NCI-H2029 (cell line): ENCODE measurements at places on chromosomes 13 and 19.

- no peak for DNase-seq
These were observed 156.1 kb downstream of the MTUS2 start for GRCh38 chr13:28976195-28976594.

DNA sequence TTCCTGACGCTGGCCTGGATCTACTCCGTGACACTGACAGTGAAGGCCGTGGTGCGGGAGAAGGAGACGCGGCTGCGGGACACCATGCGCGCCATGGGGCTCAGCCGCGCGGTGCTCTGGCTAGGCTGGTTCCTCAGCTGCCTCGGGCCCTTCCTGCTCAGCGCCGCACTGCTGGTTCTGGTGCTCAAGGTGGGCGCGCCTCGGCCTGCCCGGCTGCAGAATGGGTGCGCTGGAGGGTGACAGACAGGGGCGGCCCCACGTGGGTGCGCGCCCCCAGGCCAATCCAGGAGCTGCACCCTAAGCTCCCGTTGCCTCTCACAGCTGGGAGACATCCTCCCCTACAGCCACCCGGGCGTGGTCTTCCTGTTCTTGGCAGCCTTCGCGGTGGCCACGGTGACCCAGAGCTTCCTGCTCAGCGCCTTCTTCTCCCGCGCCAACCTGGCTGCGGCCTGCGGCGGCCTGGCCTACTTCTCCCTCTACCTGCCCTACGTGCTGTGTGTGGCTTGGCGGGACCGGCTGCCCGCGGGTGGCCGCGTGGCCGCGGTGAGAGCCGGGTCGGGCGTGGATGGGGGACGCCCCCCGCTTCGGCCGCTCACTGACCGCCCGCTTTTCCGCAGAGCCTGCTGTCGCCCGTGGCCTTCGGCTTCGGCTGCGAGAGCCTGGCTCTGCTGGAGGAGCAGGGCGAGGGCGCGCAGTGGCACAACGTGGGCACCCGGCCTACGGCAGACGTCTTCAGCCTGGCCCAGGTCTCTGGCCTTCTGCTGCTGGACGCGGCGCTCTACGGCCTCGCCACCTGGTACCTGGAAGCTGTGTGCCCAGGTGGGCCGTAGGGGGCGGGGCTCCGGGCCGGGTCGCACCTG, 7.2 kb downstream of the ABCA7 start:
- peak; percentile 36 for DNase-seq

DNA sequence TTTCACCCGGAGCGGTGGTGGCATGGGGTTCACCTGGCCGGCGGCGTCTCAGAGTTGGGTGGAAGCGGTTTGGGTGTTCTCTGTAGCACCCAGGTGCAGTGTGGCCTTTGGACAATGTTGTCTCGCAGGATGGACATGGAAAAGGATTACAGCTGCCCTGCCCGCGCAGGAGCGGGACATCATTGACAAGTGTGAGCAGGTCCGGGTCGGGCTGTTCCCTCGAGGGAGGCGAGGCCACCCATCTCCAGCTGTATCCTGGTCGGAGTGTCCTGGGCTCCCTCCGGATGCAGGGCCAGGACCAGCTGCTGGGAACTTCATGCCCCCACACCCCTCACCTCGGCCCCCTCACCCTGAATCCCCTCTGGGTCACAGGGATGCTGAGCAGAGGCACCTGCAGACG, 7.8 kb upstream of the ZNF14 start:
- no peak for DNase-seq

GRCh38 chr13:112392719-112393118, 16.6 kb downstream of the SPACA7 start:
- DNase-seq, result no peak

DNA sequence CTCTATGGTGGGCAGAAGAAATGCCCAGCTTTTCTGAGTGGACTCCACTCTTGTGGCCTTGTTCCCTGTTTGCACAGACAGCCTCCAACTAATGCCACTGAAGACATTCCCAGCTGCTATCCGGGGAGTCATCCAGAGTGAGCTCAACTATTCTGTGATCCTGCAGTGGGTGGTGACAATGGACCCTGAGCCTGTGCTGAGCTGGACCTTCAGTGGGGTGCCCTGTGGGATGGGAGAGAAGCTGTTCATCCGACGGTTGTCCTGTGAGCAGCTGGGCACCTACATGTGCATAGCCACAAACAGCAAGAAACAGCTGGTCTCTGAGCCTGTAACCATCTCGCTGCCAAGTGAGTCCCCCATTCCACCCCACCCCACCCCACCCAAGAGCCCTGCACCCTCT, 10.3 kb downstream of the IGSF23 start:
- DNase-seq, result no peak

DNA sequence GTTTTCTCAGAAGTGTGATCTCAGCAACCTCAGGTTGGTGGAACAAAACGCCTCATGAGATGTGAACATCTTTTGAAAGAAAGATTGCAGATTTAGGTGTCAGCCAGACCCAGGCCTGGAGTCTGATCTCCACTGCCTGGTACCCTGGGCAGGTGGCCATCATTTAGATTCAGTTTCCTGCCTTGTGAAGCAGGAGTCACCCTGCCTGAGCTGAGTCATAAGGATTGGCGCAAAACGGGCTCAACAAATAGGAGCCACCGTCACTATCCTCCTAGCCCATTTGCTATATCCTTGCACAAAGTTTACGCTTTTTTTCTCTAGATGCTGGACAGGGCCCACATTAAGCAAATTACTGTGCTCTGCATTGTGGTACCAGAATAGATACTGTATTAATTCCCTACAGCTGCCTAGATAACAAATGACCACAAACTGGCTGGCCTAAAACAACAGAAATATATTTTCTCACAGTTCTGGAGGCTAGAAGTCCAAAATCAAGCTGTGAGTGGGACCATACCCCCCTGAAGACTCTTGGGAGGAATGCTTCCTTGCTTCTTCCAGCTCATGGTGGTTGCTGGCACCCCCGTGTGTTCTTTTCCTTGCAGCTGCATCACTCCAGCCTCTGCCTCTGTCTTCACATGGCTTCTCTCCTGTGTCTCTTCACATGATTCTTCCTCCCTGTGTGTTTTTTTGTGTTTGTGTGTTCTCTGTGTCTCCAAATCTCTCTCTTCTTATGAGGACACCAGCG, 38.2 kb downstream of the TNFSF11 start:
- DNase-seq, result no peak

- no peak for DNase-seq
These were observed 53.0 kb downstream of the SACS start for GRCh38 chr13:23380534-23380933.

- no peak for DNase-seq
These were observed 2.5 kb downstream of the BSG start for GRCh38 chr19:574658-575526.

DNA sequence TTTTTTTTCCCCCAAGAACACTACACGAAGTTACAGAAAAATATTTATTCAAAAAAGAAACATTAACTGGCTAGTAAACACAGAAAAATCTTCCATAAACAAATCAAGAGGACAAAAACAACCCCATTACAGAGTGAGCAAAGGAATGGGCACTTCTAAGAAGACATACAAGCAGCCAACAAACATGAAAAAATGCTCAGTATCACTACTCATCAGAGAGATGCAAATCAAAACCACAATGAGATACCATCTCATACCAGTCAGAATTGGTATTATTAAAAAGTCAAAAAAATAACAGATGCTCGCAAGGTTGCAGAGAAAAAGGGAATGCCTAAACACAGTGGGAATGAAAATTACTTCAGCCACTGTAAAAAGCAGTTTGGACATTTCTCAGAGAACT, 131.7 kb downstream of the UGGT2 start:
- DNase-seq, result no peak

GRCh38 chr19:18939922-18940768, 872 bp downstream of the HOMER3 start:
- no peak for DNase-seq

- DNase-seq, result no peak
These were observed 116.5 kb downstream of the RBM26 start for GRCh38 chr13:79289571-79289970.
